ENCODE measurements at places on chromosomes 1 and 21.

DNA sequence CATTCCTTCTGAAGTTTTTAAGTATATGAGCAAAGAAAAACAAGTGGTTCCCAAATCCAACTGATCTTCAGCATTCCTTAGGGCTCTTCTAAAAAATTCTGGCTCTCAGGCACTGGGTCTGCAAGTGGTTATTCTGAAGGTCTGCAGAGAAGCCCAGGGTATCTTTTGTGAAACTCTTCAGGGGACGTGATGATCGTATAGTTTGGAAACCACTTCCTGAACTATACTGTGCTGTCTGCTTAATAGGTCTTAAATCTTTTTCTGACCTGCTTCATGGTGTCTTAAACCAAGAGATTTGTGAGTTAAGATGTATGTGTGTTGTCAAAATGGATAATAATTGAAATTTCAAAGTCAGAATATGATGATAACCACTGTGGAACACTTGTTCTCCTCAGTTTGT is 115.5 kb downstream of the LHX9 start:
- no peak for DNase-seq

DNA sequence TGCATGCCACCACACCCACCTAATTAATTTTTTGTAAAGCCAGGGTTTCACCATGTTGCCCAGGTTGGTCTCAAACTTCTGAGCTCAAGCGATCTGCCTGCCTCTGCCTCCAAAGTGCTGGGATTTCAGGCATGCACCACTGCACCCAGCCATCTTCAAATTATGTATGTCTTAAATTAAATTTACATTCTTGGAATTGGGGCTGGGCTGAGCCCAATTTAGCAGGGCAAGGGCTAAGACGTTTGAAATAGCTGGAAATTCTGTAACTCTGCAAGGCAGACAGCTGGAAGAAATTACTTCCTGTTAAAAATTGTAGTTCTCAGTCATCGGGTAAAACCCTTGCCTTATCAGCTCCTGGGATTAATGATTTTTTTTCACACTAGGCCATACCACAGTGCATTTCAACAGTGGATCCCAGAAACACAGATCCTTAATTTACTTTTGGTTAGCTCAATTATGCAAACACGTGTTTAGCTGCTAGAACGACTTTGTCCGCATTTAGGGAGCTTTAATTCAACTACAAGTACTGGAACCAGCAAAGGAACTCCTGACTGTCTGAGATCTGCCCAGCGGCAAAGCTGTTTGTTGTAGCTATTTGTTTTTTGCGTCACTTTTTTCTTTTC is 83.3 kb downstream of the OLFML3 start:
- DNase-seq: no peak

DNA sequence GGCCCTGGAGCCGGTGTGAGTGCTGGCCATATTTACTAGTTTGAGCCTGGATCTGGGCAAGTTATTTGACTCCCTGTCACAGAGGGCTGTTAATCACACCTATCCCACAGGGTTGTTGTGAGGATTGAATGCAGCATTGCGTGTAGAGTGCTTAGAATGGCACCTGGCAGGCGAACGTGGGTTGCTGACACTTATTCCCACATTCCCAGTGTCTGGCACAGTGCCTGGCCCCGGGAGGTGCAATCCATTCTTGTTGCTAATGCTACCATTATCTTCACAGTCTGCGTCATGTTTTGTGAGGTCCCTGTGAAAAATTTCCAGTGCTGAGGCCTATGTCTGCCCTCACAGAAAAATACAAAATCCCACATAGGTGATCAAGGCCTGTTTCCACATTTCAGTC is 66.1 kb downstream of the CD2 start:
- no peak for DNase-seq

GRCh38 chr1:40532844-40533424 is 1.5 kb downstream of the ZNF684 start:
- DNase-seq: peak; percentile 54

Measured in CD4-positive, alpha-beta T cell treated with Interleukin-21 for 1 hour (primary cell).